ENCODE measurements at places on chromosomes 16 and 17. TPM values are rescaled to one million over a fixed set of nuclear protein-coding genes. Genes with fewer than 3 reads are reported as not detected.

BRD7 gene
- 102 TPM for total RNA-seq

TP53TG3C gene
- not detected for total RNA-seq

GCGR gene
- not detected for total RNA-seq

DNA sequence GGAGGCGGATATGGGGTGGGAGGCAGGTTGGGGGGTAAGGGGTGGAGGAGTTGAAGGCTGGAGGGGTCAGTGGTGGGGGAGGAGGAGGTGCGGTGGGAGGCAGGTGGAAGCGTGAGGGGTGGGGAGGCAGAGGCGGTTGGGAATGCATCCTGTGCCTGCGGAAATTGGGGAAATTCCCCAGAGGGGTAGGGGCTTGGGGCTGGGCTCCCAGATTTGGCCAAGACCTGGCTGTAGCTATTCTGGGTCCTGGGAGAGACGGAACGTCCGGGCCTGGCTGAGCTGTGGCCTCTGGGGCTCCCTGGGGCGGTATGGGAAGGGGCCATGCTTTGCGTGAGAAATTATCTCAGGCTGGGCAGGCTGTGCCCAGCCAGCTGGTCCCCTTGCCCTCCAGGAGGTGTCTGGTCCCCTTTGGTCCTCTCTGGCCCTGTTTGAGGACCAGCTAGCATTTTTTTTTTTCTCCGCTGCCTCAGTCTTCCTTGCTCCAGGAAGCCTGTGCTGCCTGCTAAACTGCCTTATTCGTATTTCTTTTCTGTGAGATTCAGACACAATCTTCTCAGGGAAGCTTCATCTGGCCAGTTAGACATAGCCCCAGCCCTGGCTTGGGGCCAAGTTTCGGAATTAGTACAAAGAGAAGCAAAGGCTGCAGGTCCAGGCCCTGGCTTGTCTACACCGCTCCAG is 7.3 kb upstream of the TRPV2 start:
- peaks cover 14% of the 10 kb centered on the region for H3K27me3 ChIP-seq
- DNase-seq: no peak
- no peaks in the 10 kb centered on the region for H3K36me3 ChIP-seq
- no peak overlapping the region for H3K4me3 ChIP-seq

DNA sequence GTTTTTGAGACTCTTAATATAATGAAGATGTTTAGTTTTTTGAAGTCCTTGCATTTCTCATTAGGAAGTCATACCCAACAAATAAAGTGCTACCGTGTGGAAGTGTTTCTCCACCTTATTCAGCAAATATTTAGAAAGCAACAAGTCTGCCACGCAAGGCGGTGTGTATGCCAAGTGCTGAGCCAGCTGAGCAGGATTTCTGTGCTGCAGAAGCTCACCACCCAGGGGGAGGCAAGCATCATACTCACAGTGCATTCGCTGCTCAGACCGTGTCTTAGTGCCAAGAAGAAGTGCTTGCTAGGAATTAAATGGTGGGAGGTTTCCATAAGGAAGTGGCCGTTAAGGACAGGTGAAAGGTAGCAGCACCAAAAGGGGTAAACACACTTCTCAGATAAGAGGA is 111.2 kb downstream of the ARHGAP44 start:
- no peaks in the 10 kb centered on the region for H3K4me1 ChIP-seq
- no peaks in the 10 kb centered on the region for H3K27me3 ChIP-seq
- DNase-seq: no peak
- no peaks in the 10 kb centered on the region for H3K36me3 ChIP-seq
- no peak overlapping the region for H3K4me3 ChIP-seq

Measured in activated CD8-positive, alpha-beta memory T cell treated with anti-CD3 and anti-CD28 coated beads, Interleukin-2, amount 10 ng/mL, durations not matched to agents 7 days and 5 days (primary cell).